Femur (tissue), 1 donor: ENCODE measurements at places on chromosomes 4 and X.

GRCh38 chr4:186486172-186486571, 69.2 kb downstream of the MTNR1A start:
- DNase-seq: peak; percentile 64

- DNase-seq: no peak
Measured at GRCh38 chr4:140315438-140315837, 58.0 kb upstream of the SCOC start.

- peak; percentile 20 for DNase-seq
Measured at GRCh38 chr4:137032222-137032621, 500.1 kb downstream of the PCDH18 start.

DNA sequence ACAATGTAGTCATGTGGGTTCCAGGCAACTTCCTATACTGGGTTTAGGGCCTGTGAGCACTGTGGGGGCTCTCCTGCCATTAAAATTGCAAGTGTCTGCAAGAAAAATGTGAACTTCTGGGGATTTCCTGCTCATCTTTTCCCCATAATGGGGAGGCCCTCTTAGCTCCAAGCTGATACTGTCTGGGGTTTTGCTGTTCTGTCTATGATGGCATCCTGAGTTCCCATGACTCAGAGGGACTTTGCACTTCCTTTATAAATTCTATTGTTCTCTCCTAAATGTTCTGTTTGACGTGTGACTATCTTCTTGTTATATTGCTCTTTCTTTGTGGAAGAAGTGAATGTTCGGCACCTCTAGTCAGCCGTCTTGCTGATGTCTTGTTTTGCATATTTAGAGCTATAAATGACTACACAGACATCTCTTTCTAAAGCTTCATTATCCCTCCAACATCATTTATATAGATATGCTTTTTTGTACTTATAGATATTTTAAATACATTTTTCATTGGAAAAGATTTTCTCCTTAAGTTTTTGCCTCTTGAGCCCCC, 465.8 kb downstream of the NAF1 start:
- no peak for DNase-seq
